ENCODE measurements at places on chromosomes 1 and 21. TPM values are rescaled to one million over a fixed set of nuclear protein-coding genes. Genes with fewer than 3 reads are reported as not detected.

GRCh38 chr1:96060621-96061020, 661.0 kb upstream of the PTBP2 start:
- no peak for DNase-seq

GRCh38 chr1:212630158-212630900, 21.8 kb downstream of the ATF3 start:
- DNase-seq, result no peak

GRCh38 chr1:119958223-119958622, 61.9 kb upstream of the ADAM30 start:
- DNase-seq, result no peak

DNA sequence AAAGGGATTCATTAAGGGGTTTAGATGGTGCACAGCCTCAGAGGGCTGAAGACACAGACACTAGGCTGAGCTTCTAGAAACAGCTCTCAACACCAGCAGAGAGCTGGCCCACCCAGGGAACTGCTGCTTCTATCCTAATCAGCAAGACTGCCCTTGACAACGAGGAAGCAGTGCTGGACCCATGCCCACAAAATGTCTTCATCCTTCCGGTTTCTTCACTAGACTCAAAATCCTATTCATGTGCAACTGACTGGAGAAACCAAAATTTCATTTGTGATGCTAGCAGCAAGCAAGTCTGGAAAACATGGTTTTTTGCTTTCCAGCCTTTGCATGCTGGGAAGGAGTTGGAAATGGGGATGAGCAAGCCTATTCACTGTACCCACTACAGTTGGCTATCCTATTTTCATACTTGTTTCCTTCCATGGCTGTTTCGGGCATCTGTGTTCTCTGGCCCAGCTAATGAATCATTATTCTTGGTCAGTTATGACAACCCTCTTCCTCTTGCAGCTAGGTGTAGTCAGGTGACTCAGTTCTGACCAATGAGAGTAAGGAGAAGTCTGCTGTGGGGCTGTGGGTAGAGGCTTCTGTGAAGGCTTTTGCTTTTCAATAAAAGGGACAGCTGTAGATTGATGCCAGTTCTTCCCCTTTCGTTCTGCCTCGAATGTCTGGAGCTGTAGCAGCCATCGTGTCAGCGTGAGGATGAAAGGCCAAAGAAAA, 14.6 kb upstream of the TMEM61 start:
- peak; percentile 45 for DNase-seq

- DNase-seq, result no peak
Observed at GRCh38 chr1:163048869-163049268, 20.3 kb upstream of the RGS4 start.

DNA sequence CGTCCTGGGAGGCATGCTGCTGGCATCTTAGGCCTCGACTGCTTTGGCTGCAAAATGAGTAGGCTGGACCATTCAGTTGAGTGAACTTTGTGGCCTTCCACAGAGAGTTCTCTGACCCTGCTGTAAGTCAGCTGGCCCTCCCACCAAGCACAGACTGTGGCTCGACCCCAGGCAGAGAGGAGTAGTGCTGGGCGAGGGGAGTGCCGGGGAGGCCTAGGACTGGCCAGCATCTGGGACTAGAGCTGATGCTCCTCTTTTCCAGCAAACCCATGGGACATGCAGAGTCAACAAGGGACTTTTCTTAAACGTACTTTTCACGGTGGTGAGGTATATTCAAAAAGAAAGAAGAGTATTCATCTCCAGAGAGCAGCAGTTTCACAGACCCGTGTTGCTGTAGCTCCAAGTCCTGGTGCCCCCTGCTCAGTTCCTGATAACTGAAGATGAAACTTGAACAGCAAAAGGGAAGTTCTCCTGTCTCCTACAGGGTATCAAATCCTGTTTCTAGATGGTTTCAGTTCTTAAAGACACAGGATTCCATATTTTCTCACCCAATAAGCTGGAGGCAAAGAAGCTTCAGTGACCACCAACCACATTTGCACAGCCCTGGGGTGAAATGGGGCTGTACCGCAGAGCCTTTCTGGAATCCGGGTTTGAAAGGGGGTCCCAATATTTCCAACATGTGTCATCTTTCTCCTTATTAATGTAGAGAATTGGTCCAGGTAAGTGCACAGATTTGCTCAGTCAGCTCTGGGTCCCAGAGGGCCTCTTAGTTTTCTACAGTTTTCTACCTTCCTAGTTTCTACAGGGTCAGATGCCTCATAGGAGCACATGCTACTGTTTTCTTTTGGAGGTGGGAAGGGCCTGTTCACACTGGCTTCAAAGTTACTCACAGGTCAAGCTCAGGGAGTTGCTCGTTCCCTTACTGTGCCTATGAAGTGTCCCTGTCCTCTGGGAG, 20.9 kb downstream of the BATF3 start:
- DNase-seq, result no peak

GRCh38 chr1:36115200-36115669, 9.8 kb downstream of the COL8A2 start:
- DNase-seq, result peak; percentile 37

- DNase-seq, result no peak
Observed at GRCh38 chr1:117136749-117137148, 15.2 kb upstream of the TRIM45 start.

GRCh38 chr1:178126741-178127185, 32.9 kb downstream of the RASAL2 start:
- DNase-seq, result peak; percentile 95

DNA sequence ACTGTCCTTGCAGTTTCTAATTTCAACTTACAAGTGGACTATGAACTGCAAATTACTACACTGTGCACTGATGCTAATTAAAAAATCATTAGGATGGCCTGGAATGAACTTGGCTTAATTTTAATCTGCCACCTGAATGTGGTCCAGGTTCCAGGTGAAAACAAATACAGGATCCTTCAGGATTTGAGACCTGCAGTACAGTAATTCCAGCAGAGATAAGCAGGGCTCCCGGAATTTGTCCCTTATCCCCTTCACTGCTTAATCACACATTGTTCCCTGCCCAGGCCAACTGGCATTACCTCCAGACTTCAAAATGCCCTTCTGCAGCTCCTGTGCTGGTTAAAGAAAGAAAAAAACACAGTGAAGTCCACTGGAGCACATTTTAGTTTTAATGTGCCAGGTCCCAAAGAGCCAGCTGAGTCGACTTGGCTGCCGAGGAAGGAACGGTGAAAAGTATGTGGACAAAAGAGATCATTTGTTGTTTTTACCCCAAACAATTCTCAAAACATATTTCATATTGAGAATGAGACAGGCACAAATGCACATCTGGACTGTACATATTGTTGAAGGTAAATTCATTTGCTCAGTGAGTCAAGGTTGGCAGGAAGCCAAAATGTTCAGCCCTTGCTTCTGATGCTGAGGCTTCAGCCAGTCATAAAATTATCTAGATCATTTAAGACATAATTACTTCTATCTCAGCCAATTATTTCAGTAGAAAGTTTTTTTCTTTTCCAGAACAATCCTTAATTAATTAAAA, 28.3 kb downstream of the DEGS1 start:
- DNase-seq, result peak; percentile 87

DNA sequence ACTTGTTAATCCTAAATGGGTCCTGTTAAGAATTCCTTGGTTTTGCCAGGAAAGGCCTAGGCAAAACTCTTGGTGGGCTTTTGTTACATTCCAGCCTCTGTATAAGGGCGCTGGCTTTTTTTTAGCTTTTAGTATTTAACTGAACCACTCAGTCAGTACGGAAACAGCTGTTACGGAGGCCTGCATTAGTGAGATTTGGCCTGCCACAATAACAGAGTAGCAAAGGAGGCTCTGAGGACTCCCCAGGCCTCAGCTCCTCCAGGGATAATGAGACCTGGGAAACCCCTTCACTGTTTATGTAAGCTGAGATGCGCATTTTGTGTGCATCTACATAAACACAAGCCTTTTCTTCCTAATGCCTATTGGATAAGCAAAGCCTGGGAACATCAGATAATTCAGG, 210.2 kb downstream of the APP start:
- DNase-seq, result no peak

DNA sequence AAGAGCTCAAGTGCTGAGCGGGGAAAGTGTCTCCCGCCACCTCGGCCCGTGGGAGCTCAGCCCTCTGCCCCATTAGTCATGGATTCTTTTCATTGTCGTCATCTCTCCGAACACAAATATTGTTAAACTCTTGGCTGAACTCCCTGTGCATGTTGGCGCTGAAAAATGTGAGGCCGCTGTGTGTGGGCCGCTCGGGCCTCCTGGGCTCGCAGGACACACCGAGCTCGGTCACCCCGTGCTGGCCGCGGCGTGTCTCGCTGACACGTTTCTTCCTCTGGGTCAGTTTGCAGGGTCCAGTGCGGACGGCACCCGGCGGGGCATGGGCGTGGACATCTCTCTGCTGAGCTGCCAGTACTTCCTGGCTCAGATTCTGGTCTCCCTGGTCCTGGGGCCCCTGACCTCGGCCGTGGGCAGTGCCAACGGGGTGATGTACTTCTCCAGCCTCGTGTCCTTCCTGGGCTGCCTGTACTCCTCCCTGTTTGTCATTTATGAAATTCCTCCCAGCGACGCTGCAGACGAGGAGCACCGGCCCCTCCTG, 25.6 kb downstream of the SLC45A1 start:
- peak; percentile 98 for DNase-seq

GRCh38 chr1:84835169-84835568, 57.8 kb downstream of the LPAR3 start:
- peak; percentile 7 for DNase-seq

DNA sequence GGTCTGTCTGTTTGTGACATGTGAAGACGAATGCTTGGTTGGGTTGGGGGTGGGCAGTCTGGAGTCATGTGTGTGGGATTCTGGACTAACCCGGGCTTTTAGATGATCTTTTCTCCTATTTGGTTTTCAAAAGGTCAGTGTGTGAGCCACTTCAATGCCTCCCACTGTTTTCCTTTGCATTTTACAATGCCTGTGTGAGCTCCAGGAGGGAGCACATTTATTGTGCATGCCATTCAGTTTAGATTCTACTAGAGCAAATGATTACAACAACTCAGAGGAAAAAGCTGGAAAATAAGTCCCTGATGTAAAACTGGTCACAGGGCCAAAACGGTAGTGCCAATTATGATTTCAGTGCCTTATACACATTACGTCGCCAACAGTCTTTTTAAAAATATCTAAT, 90.9 kb downstream of the LYPLAL1 start:
- DNase-seq, result no peak

- no peak for DNase-seq
Observed at GRCh38 chr21:31912501-31912900, 39.7 kb downstream of the HUNK start.

GRCh38 chr1:157176591-157177121, 38.5 kb upstream of the ETV3 start:
- no peak for DNase-seq

DNA sequence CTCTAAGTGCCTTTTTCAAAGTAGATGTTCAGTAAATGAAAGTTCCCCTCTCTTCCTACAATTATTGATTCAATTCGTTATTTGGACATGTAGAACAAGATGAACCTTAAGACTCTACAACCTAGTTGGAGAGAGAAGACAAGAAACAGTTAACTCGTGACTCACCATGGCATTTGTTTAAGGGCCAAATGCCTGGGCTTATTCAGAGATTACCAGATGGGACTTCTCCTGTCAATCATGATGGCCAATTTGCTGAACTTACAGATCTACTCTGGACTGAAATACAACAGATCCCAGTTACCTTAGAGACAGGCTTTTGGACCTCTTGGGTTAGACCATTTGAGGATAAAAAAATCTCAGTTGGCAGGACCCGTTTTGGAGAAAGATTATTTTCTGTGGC, 93.5 kb downstream of the C1orf94 start:
- no peak for DNase-seq

- DNase-seq, result no peak
Observed at GRCh38 chr1:51330331-51331201, at the start of gene TTC39A. Gene TTC39A, minus strand, starts transcription at chr1:51330562. Its CDS starts 85 bp downstream, at chr1:51330477.

- peak; percentile 12 for DNase-seq
Observed at GRCh38 chr1:169527451-169528214, 41.9 kb upstream of the SLC19A2 start.

Gene SLC35F3
- under 0.01 TPM for total RNA-seq

Gene CHI3L1
- total RNA-seq, result 0.28 TPM

Gene OR10Z1
- not detected for total RNA-seq

Gene AGMAT
- total RNA-seq, result 0.28 TPM

Gene TMOD4
- not detected for total RNA-seq

Gene ZYG11A
- 2.0 TPM for total RNA-seq

Gene AADACL4
- not detected for total RNA-seq

Gene TRNP1
- 68.6 TPM for total RNA-seq

Gene NOS1AP
- 0.18 TPM for total RNA-seq

Gene TGFB2
- total RNA-seq, result 5.3 TPM

Gene FCRL4
- total RNA-seq, result not detected

Gene OR2L8
- total RNA-seq, result not detected

All from IMR-90 (cell line).